ENCODE measurements at places on chromosomes 1 and 21.

GRCh38 chr1:247077213-247077612 is 1.4 kb downstream of the ZNF670 start:
- DNase-seq: no peak

GRCh38 chr1:240341365-240342250 is 249.9 kb downstream of the FMN2 start:
- DNase-seq: no peak

DNA sequence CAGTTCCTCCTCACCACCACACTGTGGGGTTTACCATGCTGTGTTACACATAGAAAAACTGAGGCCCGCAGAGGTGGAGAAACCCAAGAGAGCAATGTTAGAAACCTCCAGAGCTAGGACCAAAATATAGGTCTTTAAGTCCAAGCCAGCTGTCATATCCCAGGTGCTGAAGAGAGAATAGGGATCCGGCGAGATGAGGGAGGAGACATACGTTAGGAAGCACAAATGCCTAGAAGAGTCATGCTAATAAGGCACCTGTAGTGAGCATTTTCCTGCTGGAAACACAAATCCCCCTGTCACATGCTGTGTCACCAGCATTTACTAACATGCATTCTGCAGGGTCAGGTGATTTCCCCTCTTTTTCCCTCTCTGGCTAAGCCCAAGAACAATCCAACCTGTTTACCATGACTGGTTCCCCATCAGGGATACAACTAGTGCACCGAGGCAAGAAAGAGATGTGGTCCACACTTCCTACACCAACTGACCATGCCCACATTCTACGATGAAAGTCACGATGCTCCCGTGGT is 168.6 kb upstream of the CAMK1G start:
- no peak for DNase-seq

DNA sequence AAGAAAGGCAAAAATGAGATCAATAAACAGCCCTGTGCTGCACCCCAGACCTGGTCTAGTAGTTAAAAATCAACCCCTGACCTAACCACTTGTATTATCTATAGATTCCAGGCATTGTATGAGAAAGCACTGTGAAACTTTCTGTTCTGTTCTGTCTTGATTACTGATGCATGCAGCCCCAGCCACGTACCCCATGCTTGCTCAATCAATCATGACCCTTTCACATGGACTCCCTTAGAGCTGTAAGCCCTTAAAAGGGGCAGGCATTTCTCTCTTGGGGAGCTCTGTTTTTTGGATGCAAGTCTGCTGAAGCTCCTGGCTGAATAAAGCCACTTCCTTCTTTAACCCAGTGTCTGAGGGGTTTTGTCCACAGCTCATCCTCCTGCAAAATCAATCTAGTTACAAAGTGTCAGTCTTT is 24.2 kb upstream of the CD34 start:
- no peak for DNase-seq

- no peak for DNase-seq
Measured at GRCh38 chr21:37370152-37371040, 3.8 kb downstream of the DYRK1A start.

DNA sequence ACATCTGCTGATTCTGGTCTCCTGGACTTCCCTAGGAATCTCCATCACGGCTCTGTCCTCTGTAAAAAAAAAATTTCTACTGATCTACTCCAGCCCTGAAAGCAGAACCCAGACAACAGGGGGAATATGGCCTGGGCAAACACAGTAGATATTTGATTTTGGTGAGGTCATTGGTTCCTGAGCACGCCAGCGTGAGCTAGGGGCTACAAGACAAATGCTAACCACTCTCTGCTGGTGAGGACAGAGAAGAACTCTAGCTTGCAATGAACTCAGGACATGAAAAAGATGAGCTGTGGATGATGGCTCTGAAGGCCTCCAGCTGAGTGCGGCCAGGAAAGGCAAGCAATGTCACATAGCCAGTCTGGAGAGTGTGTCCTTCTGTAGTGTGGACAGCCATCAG is 17.2 kb upstream of the FYB2 start:
- no peak for DNase-seq

DNA sequence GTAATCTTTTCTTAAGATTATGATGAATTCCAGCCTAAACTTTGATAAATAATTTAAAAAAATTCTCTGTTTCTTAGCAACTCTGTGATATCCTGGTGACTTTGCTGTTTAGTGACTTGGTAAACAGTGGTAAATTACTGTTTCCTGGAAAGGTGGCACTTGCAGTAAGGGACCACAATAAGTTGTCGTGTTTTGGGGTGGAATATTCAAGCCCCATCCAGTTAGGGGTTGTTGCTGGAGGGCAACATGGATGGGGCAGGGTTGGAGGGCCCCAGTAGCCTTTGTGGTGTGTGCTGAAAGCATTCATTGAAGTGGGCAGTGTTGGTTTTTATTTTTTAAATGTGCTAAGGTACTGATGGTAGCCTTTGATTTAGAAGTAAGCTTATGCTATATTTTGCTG is 30.3 kb downstream of the PRDM2 start:
- DNase-seq: no peak

DNA sequence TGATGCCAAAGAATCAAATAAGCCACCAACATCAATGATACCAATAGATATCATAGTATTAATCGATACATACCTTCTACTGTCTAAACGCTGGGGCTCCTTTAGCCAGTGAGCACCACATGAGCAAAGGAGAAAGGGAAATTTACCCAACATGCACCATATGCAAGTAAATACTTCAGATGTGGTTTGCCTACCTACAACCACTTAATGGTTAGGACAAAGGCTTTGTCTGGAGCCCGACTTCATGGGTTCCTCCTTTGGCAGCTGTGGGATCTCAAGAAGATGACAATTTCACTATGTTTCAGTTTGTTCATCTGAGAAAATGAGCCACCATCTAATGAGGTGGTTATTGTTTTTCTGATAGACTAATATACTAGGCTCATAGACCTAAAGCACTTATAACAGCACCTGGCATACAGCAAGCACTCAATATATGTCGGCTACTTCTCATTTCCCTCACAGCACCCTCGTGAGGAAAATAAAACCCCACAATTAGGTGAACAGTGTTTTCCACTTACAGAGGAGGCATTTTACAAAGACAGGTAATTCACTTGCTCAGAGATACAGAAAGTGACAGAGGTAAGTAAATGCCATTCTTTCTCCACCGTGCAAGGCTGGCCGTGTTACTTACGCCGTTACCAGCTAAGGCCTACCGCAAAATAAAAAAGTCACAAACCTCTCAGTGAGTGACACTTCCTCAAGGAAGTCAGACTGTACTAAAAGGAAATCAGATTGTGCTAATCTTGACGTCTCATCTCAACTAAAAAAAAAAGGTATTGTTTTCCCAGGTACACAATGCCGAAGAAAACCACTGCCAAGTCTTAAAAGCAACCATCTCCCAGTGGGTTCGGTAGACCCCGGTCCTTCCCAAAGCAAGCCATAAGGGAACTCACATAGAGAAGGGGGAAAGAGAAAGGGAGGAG is 1.6 kb downstream of the TTC13 start:
- no peak for DNase-seq

DNA sequence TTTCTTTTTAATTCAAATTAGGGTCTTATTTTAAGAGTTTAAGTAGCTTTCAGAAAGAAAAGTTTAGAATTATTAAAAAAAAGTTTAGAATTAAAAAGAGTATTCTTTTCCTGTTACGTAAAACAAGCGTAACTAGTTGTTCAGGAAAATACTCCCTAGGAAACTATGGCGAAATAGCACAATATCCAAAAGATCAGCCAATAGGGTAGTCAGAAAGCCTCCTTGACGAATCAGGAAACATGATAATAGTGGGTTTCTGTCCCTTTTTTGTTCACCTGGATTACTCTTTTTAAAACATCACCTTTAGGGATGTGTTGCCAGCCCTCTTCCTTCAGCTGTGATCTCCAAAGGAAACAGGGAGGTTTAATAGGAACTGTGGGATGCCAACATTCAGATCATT is 25.2 kb downstream of the S1PR1 start:
- no peak for DNase-seq

DNA sequence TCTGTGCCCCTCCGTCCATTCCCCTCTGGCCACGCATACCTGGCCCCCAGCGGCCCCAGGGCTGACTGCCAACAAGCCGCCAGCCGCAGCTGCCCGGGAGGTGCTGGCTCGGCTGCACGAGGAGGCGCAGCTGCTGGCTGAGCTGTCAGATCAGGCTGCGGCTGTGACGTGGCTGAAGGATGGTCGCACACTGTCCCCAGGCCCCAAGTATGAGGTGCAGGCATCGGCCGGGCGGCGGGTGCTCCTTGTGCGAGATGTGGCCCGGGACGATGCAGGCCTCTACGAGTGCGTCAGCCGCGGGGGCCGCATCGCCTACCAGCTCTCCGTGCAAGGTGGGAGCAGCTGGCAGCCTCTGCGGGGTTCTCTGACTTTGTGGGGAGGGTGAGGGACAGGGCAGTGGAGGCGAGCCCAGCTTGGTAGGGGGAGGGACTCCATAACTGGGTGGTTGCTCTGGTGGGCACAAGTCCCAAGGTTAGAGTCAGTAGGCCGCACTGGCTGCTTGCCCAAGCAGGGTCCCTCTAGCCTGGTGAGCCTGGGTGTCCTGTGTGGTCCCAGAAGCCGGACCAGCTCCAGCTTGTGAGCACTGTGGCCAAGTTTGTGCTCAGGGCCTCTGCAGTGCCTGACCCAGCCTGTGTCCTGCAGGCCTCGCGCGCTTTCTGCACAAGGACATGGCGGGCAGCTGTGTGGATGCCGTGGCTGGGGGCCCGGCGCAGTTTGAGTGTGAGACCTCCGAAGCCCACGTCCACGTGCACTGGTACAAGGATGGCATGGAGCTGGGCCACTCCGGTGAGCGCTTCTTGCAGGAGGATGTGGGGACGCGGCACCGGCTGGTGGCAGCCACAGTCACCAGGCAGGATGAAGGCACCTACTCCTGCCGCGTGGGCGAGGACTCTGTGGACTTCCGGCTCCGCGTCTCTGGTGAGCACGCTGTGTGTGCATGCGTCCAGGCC is 8.8 kb downstream of the OBSCN start:
- no peak for DNase-seq

- no peak for DNase-seq
Measured at GRCh38 chr1:156420205-156421061, 51.4 kb downstream of the RHBG start.

DNA sequence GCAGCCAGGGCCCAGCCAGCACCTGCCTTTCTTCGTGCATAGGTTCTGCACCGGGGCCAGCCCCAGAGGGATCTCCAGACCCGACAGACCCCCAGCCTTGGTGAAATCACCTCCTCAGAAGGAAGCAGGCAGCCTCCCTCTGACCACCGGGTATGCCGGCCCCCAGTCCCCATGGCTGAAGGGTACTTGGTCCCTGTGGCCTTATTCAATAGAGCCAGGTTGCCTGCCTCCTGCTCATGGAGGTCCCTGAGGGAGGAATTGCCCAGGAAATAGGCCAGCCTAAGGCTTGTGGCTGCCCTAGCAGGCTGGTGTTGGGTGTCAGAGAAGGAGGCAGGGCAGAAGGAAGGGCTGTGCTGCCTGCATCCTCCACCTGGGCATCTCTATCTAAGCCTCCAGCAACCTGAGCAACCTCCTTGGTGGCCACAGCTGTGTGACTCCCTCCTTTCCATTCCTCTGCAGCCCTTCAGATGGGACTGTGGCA is 338.2 kb upstream of the VAMP3 start:
- DNase-seq: no peak

GRCh38 chr1:177448652-177449357 is 278.0 kb downstream of the BRINP2 start:
- DNase-seq: no peak

GRCh38 chr21:39010629-39011404 is 172.4 kb downstream of the PSMG1 start:
- DNase-seq: no peak

DNA sequence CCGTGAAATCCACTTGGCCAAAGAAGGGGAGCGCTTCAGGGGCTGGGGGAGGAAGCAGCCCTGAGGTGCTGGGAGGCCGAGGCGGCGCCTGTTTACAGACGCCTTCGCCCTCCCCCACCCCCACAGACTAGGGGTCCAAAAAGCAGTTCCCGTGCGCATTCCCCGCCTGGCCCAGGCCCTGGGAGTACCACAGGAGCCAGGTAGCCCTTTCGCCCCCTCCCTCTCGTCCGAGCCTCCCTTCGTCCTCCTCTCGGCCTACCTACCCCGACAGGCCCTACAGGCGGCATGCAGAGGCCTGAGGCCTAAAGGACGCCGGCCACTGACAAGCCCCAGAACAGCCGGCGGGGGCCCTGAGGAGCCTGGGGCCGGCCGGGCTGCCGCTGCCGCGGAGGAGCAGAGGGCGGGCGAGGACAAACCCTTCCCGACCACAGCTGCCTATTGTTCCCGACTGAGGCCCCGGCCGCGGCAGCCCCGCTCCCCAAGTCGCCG is 522 bp downstream of the RC3H1 start:
- DNase-seq: no peak

DNA sequence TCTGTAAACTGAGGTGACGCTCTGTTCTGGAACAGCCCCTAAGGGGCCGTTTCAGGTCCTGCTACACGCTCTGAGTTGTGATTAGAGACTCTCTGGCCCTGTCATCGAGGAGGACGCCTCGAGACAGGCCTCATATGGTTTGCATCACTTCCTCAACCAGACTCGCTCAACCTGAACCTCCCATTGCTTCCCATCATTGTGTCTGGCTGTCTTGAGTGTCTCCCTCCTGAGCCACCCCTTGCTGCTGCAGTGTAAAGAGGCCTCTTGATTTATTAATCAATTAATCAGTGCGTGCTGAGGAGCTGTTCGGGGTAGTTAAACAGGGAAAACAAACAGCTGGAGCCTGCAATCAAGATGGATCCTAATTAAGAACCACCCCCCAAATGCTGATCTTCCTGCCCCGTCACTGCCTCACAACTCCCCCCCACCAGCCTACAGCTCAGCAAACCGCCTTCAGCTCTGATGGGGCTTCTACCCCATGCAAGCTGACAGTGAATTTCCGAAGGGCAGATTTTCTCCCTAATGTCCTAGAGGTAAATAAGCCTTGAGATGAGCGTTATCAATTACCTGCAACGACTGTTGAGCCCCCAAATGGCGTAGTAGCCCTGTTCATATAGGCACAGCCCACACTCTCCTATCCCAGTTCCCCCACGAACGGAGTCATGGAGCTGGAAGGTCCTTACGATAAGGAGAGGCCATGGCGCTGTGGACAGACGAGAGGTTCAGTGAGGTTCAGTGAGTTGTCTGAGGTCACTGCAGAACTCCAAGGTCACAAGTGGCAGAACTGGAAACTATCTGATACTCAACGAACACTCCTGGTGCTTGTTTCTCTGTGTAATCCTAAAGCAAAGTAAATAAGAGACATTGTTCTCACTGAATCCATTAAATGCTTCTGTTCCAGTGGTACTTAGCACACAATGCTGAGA is 210.6 kb downstream of the KIF26B start:
- no peak for DNase-seq

DNA sequence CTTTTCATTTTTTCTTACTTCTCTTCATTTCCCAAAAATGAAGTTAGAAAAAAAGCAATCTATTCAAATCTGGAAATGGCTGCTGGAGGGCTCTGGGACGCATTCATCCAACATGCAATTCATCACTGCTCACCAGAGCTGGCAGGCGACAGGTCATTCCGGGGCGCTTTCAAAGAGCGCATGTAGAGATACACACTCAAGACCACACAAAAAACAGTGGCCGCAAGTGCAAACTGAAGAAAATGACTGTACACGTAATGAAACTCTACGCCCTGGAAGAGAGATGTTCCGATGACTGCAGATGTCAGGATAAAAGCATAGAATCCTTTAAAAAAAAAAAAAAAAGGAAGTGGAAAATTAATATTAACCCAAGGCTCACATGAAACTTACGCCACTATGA is 15.5 kb downstream of the LBR start:
- no peak for DNase-seq

GRCh38 chr1:119266386-119266785 is 102.2 kb upstream of the HAO2 start:
- no peak for DNase-seq
